ENCODE measurements at places on chromosomes 3 and 15.
A peak's percentile ranks its signal among the peaks of the same experiment; 100 is the strongest.

DNA sequence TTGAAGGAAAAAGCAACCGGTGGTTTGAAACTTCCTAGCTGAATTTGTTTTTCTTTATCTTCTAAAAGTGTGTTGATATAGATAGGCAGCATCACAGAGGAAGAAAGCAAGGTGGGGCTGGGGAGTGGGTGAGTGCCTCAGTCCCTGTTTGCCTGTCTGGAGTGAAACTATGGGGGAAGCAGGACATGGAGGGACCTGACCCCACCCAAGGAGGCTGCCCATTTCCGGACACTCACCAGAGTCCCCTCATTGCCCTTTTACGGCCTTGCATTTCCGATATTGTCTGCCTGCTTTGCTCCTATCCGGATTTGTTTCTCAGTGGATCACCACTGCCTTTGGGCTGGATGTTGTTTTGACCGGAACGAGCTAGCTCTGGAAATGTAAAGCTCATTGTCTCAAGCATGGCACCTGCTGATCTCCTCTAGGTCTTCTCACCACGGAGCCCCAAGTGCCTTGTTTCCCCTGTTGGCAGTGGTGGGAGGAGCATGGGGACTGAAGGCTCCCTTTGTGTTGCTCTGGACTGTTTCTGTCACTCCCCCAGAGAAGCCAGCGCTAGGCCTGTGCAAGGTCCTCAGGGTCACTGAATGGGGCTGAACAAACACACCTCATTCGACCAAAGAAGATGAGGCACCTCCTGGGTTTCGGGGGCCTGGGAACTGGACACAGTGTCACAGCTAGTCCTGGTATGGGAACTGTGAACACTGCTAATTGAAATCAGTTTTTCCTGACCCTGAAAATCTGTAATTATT is 7.0 kb downstream of the CLDN11 start:
- H3K27ac ChIP-seq = no peak overlapping the region
- no peak for DNase-seq
- no peaks in the 10 kb centered on the region for H3K36me3 ChIP-seq
- no peak overlapping the region for H3K4me3 ChIP-seq

DNA sequence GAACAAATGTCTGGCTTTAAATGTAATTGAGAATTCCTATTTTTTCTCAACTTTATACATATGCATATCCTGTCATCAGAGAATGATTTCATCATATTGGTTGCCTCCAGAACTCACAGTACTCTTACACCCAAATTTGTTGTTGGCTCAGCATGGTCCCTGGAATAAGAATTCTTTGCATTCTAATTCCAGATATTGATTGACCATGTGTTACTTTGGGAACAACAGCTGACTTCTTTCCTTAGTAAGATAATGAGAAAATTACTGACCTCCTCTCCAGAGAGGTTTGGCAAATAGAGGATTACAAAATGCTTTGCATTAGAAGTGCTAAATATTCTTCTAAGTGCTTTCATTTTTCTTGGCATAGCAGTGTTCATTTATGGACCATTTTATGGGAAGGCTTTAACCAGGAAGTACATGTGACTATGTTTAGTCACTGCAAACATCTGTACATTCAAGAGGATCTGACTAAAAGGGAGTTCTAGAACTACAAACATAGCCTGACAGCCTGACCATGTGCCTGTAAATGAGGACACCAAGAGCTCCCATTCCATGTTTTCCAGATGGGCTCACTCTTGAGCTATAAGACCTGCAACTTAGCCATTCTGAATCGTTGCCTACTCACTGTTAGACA is 391.6 kb upstream of the DPPA4 start:
- H3K4me3 ChIP-seq = no peak overlapping the region
- H3K36me3 ChIP-seq = no peaks in the 10 kb centered on the region
- H3K4me1 ChIP-seq = peaks cover 15% of the 10 kb centered on the region
- H3K27me3 ChIP-seq = no peaks in the 10 kb centered on the region
- H3K27ac ChIP-seq = no peak overlapping the region

GRCh38 chr15:32866454-32867312 is 148.9 kb downstream of the GREM1 start:
- DNase-seq = no peak
- H3K4me1 ChIP-seq = peaks cover 27% of the 10 kb centered on the region
- no peak overlapping the region for H3K4me3 ChIP-seq
- no peak overlapping the region for H3K27ac ChIP-seq
- no peaks in the 10 kb centered on the region for H3K27me3 ChIP-seq

- H3K27ac ChIP-seq = no peak overlapping the region
- H3K27me3 ChIP-seq = no peaks in the 10 kb centered on the region
- H3K36me3 ChIP-seq = peaks cover 2% of the 10 kb centered on the region
Observed at GRCh38 chr15:40857601-40858341, 13.9 kb downstream of the SPINT1 start.

DNA sequence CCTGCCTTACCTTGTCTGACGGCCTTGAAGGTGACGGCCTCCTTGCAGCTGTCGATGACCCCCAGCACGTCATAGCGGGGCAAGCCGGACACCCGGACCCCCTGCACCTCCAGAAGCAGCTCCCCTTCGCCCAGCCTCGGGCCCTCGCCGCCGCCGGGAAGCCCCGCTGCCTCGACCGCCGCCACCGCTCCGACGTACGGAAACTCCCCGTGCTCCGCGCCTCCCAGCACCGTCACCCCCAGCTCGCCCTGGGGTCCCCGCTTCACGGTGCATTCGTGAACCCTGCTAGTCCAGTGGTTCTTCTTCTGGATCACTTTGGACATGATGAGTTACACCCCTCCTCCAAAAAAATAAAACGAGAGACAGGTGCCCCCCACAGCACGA is 740 bp downstream of the MAGI1 start:
- no peak for DNase-seq
- peak overlapping the region; percentile 84 for H3K4me3 ChIP-seq
- peaks cover 88% of the 10 kb centered on the region for H3K27me3 ChIP-seq
- H3K4me1 ChIP-seq = peaks cover 28% of the 10 kb centered on the region

Data from activated T-cell treated with anti-CD3 and anti-CD28 coated beads, Interleukin-2, amount 50 U/mL, for 24 hours (primary cell).